GF-D8 (cell line): ENCODE measurements at places on chromosomes 5 and 9.

GRCh38 chr9:130137641-130138081 is 34.5 kb upstream of the NCS1 start:
- DNase-seq, result no peak

- DNase-seq, result no peak
Observed at GRCh38 chr9:120928015-120928482, 1.5 kb upstream of the TRAF1 start.

DNA sequence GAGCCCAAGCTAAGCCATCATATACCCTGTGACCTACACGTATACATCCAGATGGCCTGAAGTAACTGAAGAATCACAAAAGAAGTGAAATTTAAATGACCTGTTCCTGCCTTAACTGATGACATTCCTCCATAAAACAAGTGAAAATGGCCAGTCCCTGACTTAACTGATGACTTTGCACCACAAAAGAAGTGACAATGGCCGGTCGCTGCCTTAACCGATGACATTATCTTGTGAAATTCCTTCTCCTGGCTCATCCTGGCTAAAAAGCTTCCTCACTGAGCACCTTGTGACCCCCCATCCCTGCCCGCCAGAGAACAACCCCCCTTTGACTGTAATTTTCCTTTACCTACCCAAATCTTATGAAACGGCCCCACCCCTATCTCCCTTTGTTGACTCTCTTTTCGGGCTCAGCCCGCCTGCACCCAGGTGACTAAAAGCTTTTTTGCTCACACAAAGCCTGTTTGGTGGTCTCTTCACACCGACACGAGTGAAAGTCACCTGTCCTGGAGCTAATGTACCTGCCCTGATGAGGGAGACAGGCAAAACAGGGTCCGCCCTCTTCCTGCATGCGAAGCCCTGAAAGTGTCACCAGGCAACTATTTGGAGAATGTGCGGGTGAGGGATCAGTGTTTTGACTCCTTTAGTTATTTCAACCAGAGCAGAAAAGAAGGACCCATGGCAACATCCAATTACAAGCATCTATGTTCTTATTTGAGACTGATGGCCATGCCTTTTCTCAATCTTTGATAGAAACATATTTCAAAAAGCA is 266.1 kb downstream of the SMARCA2 start:
- DNase-seq, result no peak

GRCh38 chr9:122402403-122402871 is 31.6 kb downstream of the PTGS1 start:
- no peak for DNase-seq

DNA sequence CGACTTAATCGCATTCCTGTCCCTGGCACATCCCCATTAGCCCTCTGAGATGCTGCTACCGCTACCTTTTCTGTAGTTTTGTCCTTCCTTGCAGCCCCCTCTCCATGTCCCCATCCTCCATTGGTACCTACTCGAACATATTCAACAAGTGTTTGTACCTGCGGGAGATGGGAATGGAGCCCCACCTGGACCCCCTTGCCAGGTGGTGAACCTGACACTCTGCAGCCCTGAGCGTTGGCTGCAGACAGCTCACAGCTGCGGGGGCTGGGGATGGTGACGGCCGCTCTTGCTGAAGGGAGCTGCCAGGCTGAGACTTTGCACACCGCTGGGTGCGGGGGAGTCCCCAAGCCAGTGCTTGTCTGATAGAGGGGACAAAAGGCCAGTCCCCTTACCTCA is 96.3 kb upstream of the DAP start:
- no peak for DNase-seq

DNA sequence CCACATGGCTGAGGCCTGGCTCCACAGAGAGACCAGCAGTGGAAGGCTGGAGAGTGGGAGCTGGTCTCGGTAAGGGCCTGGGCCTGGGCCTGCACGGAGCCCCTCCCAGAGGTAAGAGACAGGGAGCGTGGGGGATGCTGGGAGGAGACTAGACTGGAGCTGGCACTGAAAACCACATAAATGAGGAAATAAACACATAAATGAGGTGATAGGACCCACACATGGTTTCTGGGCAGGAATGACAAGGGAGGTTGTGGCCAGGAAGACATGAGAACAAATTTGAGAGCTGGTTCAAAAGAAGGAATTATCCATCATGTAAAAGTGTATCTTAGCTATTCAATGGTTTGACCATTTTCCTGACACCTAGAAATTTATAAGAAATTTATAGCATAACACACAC is 451.7 kb upstream of the DAP start:
- DNase-seq, result no peak

DNA sequence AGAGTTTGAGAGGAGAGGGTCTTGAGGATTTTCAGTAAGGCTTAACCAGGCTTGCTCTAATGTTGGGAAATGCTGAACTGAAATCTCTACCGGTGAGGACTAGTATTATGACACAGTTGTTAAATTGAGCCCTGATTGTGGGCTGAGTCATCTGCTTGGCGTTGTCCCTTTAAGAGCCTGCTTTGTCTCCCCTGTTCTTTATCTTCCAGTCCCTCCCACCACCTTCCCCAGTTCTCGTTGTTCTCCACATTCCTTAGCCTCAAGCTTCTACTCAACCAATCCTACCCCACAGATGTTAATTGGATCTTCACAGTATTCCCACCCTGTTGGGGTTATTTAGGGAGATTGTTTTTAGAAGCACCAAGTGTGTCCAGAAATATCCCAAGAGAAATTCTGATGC is 57.6 kb downstream of the ANKRD55 start:
- DNase-seq, result no peak

DNA sequence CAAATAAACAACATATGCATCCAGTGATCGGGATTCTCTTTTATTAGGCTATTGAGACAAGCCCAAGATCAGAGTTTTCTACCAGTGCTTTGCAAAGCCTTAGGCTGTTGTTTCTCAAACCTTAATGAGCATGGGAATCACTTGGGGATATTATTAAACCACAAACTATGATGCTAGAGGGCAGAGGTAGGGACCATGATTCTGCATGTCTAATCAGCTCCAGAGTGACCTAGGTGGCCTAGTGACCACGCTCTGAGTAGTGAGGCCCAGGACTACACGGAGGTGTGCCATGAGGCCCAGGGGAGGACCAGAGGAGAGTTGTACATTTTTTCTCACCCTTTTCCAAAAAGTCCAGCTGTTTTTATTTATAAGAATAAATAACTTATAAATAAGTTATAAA is 298.5 kb upstream of the TLE4 start:
- DNase-seq, result no peak

GRCh38 chr5:173012882-173013281 is 29.3 kb downstream of the ATP6V0E1 start:
- no peak for DNase-seq

DNA sequence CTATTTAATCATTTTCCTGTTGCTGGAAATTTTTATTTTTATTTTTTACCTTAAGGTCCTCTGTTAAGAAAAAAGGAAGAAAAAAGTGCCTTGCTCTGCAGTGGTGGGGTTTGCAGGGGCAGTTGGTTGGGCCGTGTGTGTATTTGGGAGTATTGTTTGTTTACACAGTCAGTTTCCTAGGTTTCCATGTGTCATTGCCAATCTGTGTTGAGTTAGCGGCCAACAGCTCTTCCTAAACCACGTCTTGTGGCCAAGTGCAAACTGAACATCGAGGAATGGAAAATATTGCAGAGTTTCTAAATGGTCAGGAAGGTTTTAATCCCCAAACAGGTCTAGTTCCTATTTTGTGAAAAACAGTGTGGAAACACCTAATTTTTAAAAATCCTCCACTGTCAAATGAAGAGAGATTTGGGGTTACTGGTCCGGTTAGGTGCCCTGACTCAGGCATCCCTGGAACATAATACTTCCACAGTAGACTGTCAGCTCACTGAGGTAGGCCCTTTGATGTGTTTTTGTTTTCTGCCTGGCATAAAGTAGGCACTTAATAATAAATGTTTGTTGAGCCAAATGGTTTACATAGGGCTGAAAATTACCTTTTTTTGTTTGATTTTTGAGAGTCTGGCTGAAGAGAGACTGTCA is 37.0 kb downstream of the MAMDC2 start:
- DNase-seq, result peak; percentile 37

DNA sequence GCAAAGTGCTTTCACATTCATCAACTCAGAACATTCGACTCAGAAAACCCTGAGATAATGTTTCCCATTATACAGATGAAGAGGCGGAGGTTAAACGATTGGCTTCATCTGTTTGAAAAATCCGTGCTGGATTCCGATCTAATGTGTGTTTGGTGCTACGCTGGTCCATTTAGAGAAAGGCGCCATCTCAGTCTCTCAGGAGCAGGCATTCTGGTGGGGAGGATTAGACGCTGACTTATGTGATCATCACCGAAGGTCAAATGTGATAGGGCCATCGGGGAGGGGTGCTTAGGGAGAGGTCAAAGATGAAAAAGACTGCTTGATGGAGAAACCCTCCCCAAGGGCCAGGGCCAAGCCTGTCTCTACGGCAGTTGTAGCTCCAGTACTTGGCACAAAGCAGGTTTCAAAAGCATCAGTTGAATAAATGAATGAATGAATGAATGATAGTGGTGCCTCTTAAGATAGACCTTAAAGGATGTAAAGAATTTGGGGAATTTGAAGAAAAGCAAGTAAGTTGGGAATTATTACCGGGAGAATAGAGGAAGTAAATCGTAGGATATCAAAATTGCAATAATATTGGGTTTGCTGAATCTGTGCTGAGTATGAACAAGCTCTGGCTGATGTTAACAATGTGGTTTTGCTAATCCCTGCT is 160.6 kb upstream of the SHB start:
- DNase-seq, result no peak

GRCh38 chr9:114954956-114955582 is 24.7 kb upstream of the TNFSF8 start:
- no peak for DNase-seq

DNA sequence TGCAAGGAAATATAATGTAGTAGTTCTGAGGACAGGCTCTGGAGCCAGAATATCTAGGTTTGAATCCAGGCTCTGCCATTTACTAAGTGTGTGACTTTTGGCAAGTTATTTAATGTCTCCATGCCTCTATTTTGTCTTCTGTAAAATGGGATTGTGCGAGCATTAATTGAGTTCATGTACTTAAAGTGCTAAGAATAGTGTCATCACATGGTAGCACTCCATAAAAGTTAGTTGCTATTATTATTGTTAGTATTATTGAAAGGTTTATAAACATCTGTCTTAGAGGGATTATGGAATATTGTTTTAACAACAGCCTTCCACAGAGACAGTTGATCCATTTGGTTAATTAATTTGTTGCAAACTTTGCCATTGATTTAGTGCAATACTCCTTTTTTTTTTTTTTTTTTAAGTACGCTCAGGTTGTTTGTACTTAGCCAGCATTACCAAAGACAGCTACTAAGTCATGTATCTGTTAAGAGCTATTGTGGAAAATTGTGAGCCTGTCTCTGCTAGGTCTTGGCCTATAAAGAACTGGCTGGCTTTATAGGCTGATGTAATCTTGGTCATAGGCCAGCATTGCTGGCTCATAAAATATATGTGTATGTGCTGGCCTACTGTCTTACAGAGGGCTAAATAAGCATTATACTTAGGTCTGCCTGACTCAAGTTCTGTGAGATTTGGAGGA is 174.7 kb downstream of the WDR70 start:
- DNase-seq, result peak; percentile 67

GRCh38 chr5:135322744-135323143 is 76.3 kb downstream of the MACROH2A1 start:
- no peak for DNase-seq

DNA sequence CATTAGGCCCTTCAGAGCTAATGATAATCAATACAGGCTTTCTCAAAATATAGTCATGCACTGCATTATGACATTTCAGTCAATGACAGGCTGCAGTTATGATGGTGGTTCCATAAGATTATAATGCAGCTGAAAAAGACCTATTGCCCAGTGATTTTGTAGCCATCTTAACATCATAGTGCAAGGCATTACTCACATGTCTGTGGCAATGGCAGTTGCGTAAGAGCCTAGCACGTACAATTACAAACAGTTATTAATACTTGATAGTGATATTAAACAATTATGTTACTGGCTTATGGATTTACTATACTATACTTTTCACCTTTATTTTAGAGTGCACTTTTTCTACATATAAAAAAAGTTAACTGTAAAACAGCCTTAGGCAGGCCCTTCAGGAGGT is 214.8 kb downstream of the ISL1 start:
- DNase-seq, result no peak

- no peak for DNase-seq
Observed at GRCh38 chr5:101532430-101532829, 629.3 kb upstream of the ST8SIA4 start.

GRCh38 chr9:93190133-93190525 is 6.2 kb downstream of the WNK2 start:
- DNase-seq, result no peak

DNA sequence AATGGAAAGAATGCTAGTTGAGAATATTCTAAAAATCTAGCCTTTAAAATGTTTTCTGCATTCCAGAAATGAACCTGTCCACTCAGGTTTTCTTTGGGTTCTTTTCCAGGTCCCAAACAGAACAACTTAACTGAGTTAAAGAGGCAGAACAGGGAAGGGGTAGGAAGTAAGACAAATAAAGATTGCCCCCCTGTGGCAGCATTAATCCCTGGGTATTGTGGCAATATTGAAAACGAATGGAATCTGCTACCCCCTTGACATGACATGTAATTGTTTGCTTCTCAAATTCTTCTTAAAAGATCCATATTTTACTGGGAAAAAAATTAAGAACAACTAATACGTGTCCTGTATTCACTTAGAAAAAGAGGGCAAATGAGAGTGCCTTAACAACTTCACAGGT is 9.3 kb upstream of the RBM22 start:
- DNase-seq, result no peak

GRCh38 chr5:14591548-14591947 is 10.0 kb downstream of the OTULINL start:
- DNase-seq, result no peak

DNA sequence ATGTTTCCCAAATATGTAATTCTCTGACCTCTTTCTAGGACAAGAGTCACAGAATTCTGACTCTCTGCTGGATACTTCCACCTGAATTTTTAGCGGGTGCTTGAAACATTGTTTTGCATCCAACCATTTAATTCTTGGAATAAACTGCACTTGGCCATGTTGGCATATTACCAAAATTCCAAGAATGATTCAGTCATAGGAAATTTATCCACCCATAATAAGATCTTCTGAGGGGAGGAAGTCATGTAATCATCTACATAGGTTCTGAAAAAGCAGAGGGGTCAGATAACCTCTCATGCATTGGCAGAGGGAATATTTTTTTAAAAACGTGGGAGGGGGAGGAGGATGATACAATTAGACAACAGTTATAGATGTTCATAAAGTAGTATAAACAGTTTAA is 156.9 kb downstream of the PAM start:
- no peak for DNase-seq

- DNase-seq, result no peak
Observed at GRCh38 chr9:123346826-123347225, 9.2 kb upstream of the CRB2 start.

- DNase-seq, result no peak
Observed at GRCh38 chr9:104900871-104901270, 27.1 kb downstream of the ABCA1 start.

- no peak for DNase-seq
Observed at GRCh38 chr5:91217859-91218258, 165.3 kb downstream of the ARRDC3 start.

GRCh38 chr9:8251566-8251965 is 452.0 kb upstream of the DMAC1 start:
- no peak for DNase-seq

- DNase-seq, result no peak
Observed at GRCh38 chr9:132249690-132250089, 87.8 kb downstream of the NTNG2 start.
